Stimulated activated CD8-positive, alpha-beta memory T cell treated with anti-CD3 and anti-CD28 coated beads, Interleukin-4, amount 100 ng/mL, for 24 hours (primary cell): ENCODE measurements at places on chromosomes 3 and 15.

DNA sequence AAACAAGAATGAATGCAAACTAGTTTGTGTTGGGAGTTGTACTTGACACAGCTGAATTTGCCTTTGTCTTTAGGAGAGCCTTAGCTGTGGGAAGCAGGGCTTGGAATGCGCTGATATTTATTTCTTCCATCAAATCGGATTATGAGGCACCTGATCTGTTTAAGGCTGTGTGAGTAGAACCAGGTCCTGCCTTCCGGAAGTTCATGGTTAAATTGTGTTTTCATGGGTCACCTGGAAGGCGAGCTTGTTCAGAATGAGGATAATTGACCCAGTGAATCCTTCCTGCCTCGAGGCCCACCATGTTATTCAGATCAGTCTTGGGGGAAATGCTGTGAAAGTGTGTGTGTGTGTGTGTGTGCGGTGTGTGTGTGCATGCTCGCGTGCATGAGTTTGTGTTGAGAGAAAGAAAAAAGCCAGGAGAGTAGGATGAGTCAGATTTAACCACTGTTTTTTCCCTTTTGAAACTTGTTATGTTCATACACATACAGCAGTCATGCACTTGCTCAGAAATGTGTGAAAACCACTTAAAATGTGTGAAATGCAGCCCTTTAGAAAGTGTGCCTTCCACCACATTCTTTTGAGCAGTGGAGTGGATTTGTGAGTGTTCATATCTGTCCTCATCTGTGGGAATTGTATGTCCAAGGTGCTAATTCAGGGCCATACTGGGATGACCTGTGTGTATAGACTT lies 36.7 kb downstream of the SMAD3 start:
- DNase-seq = no peak

GRCh38 chr3:38116471-38117162 lies 20.3 kb downstream of the ACAA1 start:
- DNase-seq = no peak

- DNase-seq = no peak
Measured at GRCh38 chr3:37987751-37988179, 2.8 kb upstream of the VILL start.

DNA sequence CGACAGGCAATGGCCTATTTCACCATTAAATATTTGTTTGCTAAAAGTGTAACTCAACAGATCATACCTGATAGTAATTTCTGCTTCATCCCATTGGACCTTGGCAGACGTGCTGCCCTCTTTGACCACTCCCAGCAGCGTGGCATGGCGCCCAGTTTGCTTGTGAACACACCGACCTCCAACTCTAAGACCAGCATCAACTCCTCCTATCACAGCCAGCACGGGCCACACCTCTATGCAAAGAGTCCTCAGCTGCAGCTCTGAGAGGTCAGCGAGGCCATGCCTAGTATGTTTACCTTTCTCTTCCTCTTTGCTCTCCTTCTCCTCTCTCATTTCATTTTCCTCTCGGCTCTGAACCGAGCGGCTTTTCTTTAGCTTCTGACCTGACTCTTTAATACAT lies 80.6 kb downstream of the FBXL22 start:
- DNase-seq = no peak

GRCh38 chr3:120678331-120678947 lies 3.6 kb downstream of the HGD start:
- DNase-seq = no peak

DNA sequence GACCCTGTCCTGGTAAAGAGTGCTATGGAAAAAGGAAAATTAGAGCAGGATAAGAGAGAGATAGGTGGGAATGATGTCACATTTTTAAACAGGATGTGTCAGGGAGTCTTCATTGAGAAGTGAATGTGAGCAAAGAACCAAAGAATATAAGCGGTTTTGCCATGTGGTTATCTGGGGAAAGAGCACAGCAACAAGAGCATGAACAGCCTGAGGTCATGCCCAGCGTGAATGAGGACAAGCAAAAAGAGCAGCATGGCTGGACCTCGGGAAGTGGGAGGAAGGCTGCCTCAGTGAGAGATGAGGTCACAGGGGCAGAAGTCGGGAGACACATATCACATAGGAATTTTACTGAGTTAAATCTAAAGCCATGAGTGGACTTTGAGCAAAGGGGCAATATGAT lies 82.8 kb upstream of the HES1 start:
- DNase-seq = no peak

DNA sequence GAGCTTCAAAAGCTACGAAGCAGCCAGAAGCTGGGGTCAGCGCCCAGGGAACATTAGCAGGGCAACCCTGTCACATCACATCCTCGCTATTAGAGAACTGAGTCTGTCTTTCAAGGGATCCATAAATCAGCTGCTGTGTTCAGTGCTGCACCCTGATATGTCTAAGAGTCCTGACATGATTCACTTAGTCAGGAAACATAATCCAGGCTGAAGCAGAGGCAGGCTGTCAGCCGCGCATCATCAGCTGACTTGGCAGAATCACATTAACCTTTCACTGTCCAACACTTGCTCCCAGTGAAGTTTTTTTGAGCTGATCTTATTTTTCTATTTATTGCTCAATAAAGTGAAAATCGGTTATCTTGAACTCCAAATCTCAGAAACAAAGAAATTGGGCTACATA lies 23.5 kb downstream of the MYH15 start:
- DNase-seq = no peak

DNA sequence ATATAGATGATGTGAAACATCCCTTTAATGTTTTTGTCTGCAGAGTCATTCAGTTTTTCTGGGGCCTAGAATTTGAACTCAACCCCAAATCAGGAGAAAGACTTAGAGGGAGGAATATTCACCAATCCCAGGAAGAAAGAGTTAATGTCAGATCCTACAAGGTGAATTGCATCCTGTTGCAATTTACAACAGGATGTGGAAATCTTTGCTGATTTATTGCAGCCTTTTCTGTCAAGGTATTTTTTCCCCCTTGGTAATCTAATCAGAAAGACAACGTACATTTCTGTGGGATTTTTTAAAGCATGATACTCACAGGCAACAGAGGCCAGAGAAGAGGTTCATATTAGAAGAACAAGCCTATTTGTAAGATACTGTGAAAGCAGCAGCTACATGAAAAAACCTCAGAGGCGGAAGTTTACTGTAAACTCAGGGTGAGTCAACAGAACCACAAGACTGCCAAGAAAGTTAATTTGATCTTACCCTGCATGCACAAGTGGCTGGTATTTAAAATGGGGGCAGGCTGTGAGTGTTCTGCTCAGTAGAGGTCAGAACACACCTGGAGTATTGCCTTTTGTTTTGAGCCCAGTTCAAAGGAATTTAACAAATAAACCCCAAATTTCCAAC lies 531.9 kb downstream of the AGBL1 start:
- DNase-seq = no peak

DNA sequence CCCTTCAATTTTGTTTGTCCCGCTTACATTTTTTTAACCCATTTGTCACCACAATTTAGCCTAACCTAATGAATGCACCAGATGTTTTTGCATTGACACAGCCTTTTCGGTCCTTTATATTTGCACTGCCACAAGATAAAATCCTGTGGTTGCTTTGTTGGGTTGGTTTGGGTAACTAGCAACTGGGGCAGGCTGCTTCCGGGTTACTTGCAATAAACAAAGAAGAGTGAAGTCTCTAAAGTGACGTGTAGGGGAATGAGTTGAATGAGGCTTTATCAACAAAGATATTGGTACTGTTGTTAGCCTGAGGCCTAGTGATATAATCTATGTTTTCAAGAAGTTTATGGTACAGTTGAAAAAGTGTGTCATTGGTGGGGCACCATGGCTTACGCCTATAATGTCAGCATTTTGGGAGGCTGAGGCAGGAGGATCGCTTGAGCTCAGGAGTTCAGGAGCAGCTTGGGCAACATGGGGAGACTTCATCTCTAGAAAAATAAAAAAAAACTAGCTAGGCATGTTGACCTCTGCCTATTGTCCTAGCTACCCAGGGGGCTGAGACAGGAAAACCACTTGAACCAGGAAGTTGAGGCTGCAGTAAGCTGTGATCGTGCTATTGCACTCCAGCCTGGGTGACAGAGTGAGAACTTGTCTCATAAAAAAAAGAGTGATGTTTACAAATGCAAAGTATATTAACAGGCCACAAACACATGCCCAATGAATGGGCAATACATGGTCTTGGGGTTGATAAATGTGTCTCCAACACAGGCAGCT lies 121.8 kb downstream of the OXSM start:
- DNase-seq = no peak
